ENCODE measurements at places on chromosomes 7 and 10.
A peak's percentile ranks its signal among the peaks of the same experiment; 100 is the strongest.

GRCh38 chr7:94039368-94040035, 35.3 kb upstream of the BET1 start:
- no peak for DNase-seq

DNA sequence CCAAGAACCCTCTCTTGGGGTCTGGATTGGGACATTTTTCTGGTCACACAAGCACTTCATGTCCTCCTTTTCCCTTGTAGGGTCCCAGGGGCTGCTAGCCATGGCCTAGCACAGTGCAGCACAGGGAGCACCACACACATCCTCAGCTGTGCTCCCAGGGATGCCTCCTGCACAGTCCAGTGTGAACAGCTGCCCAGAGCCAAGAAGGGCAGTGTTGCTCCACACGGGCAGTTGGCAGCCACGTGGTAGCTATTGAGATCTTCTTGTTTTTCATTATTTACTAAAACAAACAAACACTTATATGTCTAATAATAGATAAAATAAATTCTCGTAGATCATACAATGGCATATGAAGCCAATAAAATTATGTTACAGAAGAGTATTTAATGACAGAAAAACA, 13.9 kb upstream of the LANCL2 start:
- no peak for DNase-seq

DNA sequence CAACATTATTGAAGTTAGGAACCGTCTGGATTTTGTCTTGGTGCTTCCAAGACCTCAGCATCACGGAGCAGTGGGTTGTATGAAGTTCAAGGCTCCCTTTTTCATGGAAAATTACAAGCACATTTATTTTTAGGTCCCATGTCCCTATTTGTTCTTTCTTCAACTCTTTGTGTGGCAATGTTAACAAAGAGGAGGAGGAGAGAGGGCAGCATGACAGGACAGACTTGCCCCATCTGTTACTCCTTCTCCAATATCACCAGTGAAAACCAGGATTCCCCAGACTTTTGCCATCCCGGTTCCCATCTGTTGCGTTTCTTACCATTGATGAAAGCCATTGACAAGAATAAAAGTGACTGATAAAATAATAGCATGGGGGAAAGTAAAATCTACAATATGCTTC, 28.6 kb downstream of the EEPD1 start:
- DNase-seq = no peak

DNA sequence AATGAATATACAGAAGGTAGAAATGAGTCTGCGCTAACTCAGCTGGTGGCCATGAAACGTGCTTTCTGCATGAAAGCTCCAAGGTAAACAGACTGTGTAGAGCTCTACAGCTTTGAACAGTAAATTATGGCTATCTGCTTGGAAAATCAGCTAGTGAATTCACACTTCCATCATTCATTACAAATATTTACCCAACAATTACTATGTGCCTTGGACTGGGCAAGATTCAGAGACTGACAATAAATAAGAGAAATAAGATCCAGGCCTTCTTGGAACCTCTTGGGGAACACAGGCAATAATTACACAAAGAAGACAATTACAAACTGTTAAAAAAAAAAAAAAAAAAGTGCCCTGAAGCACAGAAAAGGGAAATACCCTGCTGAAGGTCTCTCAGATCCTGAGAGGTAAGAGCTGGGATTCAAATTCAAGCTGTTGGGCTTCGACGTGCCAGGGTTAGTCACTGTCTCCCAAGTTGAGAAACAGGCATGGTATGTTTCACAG, 15.8 kb downstream of the TSPAN12 start:
- DNase-seq = no peak

DNA sequence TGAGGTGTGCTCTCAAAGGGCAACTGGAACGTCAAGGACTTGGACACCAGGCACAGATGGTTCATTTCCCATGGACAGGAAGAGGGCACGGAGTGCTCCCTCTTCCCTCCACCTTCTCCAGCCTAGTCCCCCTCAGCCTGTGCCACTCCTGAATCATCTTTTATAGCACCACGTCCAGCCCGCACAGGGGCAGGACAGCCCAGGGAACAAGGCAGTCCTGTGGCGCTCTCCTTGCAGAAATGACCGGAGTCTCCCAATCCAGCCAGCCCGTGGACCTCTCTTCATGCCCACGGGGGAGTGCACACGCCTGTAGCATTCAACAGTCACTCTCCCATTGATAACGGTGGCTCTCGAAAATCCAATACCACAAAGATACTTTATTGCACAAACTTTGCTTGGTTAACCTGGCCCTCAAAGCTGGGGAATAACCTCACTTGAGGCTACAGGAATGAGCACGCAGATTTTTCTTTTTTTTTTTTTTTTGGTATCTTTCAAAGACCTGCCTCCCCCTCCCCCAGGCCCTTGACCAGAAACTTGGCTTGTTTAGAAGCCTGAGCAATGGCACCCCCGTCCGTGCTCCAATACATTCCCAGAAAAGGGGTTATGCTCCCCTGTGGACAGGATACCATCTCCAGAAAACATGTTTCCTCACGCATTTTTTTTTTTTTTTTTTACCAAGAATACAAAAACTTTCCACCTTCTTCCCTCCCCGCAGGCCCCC, 733 bp downstream of the PRKCQ start:
- no peak for DNase-seq

GRCh38 chr7:141184532-141185190, 110.8 kb downstream of the TMEM178B start:
- no peak for DNase-seq

DNA sequence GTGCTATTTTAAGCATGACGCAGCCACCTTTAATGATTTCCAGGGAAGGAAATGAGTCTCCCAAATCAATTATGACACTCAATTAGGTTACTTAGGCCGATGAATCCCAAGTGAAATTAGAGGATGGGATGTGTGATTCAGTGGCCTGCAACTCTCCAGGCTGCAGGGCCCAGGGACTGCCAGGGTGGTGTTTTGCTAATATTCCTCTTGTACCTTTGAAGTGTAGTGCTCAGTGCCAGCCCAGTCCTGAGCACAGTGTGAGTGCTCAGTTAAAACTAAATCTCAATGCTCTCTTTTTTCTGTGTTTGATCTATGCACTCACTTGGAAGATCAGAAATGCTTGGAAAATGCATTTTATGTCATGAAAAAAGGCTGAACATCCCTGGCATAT, 51.6 kb downstream of the SEM1 start:
- DNase-seq = no peak

DNA sequence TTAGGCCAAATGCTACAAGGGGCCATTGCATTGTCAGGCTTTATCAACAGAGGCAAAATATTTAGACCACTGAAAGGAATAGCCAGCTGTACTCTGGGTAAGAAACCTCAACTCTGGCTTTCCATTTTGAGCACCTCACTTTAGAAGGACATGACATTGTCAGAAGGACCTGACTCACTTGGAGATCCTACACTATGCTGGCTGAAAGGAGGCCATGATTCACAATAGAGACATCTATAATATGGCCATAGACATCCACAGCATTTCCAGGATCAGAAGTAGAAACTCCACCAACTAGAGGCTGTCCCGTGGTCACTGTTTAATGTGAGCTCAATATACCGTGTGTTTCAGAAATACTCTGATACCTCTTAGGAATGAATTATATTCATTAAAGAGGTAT, 140.9 kb downstream of the BTAF1 start:
- DNase-seq = no peak

DNA sequence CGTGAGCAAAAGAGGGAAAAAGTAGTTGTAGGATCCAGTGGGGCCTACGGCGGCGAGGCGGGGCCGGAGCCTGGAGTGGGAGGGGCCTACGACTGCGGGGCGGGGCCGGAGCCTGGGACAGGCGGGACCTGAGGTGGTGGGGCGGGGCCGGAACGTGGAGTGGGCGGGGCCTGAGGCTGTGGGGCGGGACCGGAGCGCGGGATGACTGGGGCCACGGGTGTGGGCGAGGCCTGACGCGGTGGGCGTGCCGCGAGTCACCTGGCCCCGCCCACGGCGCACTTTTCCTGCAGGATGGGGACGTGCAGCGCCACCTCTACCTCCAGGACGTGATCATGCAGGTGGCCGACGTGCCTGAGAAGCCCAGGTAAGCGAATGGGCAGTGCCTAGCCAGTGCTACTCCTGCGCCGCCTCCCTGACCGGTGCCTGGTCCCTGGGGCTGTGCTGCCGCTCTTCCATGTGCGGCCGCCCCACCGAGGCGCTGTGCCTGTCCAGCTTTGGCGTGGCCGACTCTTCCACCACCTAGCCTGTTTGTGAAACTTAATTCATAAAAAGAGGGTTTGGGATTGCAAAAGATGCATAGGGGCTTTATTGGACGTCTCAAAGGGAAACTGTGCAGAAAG, 496 bp downstream of the ZNF511 start:
- peak; percentile 80 for DNase-seq

GRCh38 chr10:65742906-65743305, 1182.9 kb upstream of the LRRTM3 start:
- no peak for DNase-seq

DNA sequence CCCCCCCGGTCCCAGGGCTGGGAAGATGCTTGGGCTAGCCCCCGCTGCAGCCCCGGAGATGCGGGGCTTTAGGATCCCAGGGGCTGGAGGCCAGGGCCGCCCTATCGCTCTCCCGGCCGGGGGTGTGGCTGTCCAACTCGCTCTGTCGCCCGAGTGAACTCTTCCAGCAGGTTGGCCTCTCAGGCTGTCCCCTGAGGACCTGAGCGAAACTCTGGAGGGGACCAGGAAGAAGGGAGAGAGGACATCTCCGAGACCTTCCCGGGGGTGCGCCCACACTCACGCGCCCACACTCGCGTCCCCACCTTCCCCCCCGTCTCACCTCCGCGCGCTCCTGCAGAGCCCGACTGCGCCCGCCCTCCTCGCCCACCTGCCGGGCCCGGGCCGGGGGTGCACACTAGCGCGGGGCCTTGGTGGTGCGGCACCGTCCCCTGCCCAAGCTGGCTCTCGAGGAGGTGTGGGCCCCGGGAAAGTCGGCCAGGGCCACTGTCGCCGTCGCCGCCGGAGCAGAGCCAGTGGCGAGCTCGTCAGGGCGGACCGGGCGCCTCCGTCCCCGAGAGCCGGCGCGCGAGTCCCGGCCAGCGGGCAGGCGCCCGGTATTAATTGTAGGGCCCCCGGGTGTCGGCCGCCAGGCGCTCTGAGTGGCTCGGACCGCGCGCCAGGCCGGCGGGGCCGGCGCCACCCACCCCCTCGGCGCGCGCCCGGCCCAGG, 101.7 kb upstream of the SVIL start:
- DNase-seq = peak; percentile 21

- DNase-seq = no peak
These were observed 3.3 kb upstream of the LRRC27 start for GRCh38 chr10:132328738-132329137.

DNA sequence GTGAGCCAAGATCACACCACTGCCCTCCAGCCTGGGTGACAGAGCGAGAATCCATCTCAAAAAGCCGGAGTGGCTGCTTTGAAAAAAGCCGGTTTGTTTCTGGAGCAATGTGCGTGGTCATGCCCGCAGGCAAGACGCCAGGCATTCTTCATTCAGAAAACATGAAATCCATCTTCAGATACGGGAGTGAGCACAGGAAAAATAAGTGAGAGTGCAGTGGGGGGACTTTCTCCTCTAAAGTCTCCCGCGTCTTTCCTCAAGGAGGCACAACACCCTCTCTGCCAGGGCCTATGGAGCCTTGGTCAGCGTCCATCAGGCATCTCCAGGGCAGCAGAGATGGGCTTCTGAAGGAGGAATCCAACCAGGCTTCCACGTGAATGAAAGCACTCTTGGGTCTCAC, 62.3 kb upstream of the DGKI start:
- DNase-seq = no peak

DNA sequence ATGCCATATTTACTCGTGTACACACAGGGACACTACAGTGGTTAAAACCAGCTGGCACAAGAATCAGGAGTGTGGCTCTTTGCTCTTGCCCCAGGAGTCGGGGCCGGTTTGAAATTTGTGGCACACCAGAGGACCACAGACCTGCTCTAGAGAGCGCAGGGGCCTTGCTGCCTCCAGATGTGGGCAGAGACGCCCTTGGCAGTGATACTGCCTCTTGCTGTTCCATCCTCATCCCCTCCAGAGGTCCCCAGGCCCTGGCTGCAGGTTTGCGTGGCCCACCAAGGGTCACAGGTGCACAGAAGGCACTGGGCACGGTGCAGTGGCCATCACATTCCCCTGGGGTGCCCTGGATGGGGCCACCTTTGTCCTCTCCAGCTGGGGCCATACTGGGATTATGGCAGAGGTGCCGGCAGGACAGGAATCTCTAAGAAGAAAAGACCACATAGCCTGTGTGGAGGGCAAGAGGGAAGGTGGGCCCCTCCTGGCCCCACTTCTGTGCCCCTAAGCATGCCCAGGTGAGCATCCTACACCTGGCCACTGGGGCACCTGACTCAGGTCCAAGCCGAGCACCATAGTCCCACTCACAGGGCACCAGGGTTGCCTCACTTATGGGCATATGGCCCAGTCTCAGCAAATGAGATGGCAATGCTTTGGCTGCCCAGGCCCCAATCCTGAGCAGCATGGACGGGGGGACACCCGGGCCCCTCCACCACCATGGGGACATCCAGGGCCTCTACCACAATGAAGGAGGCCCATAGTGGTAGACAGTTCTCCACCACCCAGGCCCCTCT, 45.6 kb downstream of the FOXL3 start:
- DNase-seq = no peak

- DNase-seq = no peak
These were observed 1163.5 kb upstream of the LRRTM3 start for GRCh38 chr10:65762311-65762710.

- DNase-seq = no peak
These were observed 124.2 kb upstream of the PCGF5 start for GRCh38 chr10:91096274-91096673.

DNA sequence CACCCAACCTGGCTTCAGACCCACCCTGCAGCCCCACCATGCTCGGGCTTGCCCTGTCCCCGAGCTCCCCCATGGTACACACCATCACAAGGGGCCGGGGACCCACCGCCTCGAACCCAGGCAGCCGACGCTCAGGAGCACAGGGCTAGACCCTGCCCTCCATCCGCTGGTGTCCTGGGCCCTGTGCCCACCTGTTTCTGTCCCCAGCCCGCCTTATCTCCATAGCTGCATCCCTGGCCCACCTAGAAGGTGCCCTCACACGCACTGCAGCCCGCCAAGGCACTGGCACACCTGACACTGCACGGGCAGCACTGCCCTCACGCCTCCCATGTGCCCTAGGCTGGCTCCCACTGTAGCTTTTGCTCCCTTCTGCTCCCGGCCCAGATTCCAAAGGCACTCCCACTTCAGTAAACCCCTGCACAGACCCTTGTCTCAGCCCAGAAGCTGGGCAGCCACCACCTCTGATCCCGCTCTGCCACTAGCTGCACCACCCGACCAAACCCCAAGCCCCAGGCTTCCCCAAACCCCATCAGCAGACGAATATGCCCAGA, 17.1 kb downstream of the YKT6 start:
- no peak for DNase-seq

All from Kasumi-1 (cell line).